ENCODE measurements at places on chromosomes 2 and 18.

DNA sequence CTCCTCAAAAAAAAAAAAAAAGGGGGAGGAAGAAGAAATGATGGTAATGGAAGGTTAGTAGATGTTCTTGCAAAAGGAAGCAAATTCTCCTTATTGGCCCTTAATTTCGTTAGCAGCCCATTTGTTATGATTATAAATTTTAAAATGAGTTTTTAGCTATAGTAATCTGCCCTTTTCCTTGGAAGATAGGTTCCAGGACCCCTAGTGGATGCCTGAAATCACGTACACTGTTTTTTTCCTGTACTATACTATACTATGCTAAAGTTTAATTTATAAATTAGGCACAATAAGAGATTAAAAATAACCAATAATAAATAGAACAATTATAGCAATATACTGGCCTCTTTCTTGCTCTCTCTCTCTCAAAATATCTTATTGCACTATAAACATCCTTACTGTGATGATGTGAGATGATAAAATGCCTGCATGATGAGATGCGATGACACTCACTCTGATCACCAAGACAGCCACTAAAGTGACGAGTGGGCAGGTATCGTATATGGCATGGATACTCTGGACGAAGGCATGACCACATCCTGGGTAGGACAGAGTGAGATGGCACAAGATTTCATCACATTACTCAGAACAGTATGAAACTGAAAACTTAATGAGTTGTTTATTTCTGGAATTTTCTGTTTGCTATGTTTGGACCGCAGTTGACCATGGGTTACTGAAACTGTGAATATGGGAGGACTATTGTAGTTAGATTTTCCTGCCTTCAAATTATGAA, 87.2 kb downstream of the KCTD18 start:
- DNase-seq = no peak

GRCh38 chr2:64742678-64743077, 89.0 kb upstream of the SERTAD2 start:
- no peak for DNase-seq

DNA sequence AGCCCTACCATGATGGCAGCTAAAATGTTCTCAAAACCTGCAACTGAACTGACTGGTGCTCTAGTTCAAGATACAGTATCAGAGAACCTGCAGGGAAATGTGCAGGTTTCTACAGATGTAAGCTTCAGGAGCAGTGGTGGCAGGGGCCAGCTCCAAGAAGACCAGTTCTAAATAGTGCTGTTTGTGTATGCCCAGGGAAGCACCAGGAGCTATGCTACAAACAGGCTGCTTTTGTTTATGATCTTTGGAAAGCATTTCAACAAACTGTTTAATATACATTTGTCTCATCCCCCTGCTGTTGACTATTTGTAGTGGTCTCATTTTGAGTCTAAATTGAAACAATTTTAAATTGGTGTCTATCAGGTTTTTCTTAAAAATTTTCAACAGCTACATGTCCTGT, 20.7 kb downstream of the FZD5 start:
- DNase-seq = no peak

GRCh38 chr2:121999264-121999663, 243.8 kb downstream of the TSN start:
- DNase-seq = no peak

- DNase-seq = no peak
These were observed 492.7 kb upstream of the DDX18 start for GRCh38 chr2:117321816-117322215.

Measured in GM23338 (cell line).